ENCODE measurements at places on chromosomes 13 and 19. TPM values are rescaled to one million over a fixed set of nuclear protein-coding genes. Genes with fewer than 3 reads are reported as not detected.

The GPC6 gene
- 4.3 TPM for total RNA-seq

GRCh38 chr13:39415008-39415802 is 187.8 kb downstream of the LHFPL6 start:
- no peak for DNase-seq

DNA sequence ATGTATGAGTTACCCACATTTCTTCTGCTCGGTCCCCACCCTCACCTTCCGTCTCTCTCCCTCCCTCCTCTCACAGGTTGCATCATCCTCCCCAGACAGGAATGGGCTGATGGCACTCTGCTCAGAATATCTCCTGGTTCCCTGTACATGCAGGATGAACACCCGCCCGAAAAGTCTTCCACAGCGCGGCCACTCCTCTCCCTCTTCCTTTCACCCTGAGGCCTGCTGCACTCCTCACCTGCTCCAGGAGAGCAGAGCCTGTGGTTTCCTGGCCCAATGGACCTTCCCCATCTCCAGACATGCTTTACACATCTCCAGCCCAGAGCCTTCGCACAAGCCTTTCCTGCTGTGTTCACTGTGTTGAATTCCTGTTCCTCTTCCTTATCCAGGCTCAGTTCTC is 40.9 kb downstream of the GSX1 start:
- DNase-seq, result no peak

DNA sequence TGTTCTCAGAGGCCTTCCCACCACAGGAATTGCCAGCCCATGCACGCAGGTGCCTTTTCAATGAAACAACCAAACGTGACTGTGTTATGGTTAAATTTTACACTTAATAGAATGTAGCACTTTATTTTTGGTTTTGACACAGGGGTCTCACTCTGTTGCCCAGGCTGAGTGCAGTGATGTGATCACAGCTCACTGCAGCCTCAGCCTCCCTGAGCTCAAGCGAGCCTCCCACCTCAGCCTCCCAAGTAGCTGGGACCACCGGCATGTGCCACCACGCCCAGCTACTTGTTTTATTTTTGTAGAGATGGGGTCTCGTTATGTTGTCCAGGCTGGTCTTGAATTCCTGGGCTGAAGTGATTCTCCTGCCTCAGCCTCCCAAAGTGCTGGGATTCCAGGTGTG is 7.2 kb downstream of the ATP8B3 start:
- DNase-seq, result no peak

GRCh38 chr19:38556521-38557174 is 61.1 kb downstream of the MAP4K1 start:
- no peak for DNase-seq

Data from upper lobe of left lung (tissue), 6 donors.